Activated T-cell treated with anti-CD3 and anti-CD28 coated beads for 1 hour (primary cell): ENCODE measurements at places on chromosomes 16 and 17.

DNA sequence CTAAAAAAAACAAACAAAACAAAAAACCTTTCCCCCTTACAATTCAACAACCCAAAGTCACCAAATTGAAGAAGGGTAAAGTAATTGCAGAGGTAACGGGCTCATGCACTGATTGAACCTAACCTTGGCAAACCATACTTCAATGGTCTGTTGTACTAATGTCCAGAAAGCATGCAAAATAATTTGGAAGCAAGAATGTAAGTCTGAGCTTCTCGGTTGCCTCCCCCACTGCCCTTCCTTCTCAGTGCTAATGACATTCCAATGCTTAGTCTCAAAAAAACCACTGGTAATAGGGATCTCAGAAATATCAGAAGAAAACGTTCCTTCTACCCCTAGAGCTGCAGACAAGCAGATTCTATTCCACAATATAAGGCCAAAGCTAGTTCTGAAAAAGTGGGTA is 15.8 kb downstream of the KRABD2 start:
- DNase-seq, result no peak

- DNase-seq, result no peak
Measured at GRCh38 chr17:19278729-19279128, 41.6 kb downstream of the EPN2 start.

- DNase-seq, result no peak
Measured at GRCh38 chr16:47524007-47524405, 62.9 kb downstream of the PHKB start.

DNA sequence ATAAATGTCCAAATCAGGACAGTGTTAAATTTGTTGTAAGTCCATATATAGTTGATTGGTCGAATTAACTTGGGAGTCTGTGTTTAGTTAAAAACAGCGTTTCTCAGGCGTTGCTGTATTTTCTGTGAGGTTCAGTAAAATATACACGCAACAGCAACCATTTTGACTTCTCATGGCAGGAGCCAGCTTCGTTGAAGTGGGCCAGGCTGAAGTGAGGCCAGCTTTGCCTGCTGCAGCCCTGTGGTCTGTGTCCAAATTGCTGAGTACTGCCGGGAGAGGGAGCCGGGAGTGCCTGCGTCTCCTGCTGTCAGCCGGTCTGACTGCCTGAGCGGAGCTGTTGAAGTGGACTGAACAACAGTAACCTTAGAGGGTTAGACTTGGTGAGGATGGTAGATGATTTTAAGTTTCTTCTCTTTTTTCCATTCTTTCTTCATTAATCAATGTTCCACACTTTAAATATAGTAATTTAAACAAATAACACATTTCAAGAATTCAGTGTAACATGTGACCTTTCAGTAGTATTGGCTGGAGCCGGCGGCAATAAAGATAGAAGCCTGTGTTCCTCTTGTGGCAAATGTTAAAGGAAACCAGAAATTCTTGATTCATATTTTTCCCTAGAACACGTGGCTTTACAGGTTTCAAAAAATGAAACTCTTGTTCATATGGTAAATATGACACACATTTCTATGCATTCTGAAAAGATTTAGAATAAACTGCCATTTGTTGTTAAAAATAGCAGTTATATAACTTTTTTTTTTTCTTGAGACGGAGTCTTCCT is 37.0 kb upstream of the ZNF750 start:
- DNase-seq, result no peak

DNA sequence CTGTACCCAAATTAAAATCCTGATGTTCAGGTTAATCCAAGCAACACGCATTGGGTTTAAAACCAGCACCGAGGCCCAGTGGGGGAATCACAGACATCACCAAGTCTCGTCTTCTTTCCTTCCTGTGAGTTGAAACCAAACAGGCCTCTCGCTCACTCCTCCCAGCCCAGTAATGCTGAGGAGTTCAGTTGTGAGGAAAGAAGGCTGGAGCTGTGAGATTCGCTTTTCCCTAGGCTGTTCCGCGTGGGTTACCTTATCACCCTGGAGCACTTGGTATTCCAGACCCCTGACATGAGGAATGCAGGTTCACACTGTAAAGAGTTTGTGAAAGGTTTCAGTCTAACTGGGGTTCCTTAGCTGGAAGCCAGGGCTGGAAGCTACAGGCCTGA is 20.8 kb downstream of the CIBAR2 start:
- DNase-seq, result no peak

DNA sequence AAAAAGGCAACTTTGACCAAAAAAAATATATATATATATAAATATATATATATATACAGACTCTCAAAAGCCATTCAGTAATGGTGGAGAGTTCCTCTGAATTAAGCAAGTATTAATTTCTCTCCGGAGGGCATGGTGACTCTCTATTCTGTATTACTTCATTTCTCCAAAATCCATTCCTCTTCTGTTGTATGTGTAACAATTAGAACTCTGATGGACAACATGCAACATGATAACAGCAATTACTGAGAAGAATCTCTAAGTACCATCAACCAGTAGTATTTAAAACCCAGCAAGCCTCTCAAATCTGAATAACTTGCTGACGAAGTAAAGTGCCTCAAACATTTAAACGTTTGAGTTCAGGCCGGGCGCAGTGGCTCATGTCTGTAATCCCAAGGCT is 2.3 kb downstream of the GRB2 start:
- no peak for DNase-seq

DNA sequence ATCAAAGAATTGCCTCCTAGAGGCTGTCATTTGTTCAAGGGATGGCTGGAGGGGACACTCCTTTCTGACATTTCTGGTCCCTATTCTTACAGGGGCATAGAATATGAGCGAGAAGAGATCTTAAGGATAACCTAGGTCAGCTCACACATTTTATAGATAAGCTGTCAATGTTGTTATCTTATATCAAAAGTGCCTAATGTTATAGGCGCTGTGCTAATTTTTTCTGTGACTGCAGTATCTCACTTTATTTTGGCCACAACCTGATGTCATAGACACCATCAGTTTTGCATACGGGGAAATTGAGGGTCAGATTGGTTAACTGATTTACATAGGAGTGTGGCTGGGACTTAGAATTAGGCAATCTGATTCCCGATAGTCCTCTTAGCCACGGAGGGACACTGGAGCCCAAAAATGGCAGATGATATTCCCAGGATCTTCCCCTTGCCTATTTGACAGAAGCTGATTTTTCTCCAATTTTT is 1.2 kb downstream of the CPD start:
- no peak for DNase-seq

- DNase-seq, result no peak
Measured at GRCh38 chr16:15539197-15539596, 103.8 kb downstream of the MARF1 start.

- no peak for DNase-seq
Measured at GRCh38 chr17:12730931-12731521, 58.3 kb upstream of the ARHGAP44 start.

DNA sequence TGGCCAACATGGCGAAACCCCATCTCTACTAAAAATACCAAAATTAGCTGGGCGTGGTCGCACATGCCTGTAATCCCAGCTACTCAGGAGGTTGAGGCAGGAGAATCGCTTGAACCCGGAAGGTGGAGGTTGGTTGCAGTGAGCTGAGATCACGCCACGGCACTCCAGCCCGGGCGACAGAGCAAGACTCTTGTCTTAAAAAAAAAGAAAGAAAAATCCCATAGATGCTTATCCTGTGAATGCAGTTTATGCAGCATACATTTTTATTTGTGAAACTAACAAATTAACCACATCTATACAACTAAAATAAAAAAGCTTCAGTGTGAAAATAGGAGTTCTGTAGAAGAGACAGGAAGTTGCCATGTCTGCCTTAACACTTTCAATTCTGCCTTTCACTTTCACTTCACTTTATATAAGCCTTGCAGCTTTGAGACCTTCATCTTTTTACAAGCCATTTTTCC is 7.1 kb downstream of the IGSF6 start:
- DNase-seq, result peak; percentile 8

- no peak for DNase-seq
Measured at GRCh38 chr17:17590141-17590751, 1.3 kb downstream of the PEMT start.

GRCh38 chr17:19645734-19646201 is 2.8 kb upstream of the ALDH3A2 start:
- peak; percentile 36 for DNase-seq

DNA sequence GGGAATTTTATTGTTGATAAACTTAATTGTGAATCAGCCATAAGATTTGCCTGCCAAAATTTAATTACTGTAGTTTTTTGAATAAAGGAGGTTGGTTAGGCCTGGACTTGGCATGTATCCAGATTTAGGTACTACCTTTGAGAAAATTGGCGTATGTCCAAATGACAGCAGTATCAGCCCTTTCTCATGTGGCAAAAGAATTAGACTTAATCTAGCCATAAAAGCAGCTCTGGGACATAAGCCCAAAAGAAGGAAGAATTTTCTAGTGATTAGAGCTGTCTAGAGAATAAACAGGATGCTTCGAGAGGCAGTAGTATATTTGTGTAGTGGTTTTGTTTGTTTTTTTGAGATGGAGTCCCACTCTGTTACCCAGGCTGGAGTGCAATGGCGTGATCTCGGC is 27.7 kb downstream of the PPM1E start:
- no peak for DNase-seq

DNA sequence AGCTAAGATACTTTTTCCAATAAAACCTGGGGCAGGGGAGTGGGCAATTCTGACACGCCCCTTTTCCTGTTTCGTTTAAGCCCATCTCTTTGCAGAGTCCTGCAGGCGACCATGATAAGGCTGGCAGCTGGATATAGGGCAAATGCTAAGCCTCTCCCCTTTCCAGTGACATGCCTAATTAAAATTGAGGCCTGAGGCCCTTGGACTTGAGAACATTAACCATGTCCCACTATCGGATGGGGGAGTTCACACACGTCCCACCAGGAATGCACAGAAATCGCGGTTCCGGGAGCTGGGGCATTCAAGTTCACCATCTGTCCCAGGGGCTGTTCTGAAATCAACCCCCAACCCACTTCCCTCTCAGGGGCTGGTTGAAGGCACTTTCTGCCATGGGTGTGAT is 109.2 kb upstream of the FOXF1 start:
- no peak for DNase-seq

DNA sequence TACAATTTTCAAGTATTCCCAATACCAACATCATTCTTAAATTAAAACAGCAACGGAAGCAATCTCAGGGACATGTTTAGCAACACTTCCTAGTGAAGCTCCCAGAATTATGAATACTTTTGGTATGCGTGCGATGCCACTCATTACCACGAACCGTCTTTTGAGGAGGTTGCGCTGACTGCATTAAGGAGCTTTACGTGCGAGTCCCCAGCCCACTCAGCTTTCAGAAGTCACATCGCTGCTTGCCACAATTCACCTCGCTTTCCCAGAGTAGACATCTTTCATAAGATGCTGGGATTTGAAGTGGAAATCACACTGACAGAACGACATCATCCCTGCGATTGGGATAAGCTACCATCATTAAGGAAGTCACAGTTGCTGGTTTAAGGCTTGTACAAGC is 441.6 kb upstream of the HSBP1 start:
- no peak for DNase-seq

DNA sequence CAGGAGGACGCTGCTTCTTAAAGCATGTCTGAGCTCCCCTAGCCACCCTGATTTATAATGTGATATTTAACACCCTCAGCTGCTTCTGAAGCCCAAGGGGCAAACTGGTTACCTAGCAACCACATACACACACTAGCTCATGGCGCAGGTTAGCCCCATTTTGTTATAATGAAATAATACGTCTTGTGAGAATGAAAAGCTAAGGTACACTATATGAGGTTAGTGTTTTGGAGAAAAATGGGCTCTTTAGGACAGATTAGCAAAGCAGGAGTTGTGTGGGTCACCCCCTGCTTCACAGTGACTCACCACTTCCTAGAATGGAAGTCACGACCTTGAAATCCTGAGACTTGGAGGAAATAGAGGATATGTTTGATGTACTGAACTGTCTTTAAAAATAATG is 404.8 kb upstream of the HSBP1 start:
- no peak for DNase-seq

- DNase-seq, result no peak
Measured at GRCh38 chr16:56610609-56611111, 2.3 kb downstream of the MT2A start.
